ENCODE measurements at places on chromosomes 5 and 9. TPM values are rescaled to one million over a fixed set of nuclear protein-coding genes. Genes with fewer than 3 reads are reported as not detected.

GRCh38 chr9:106072421-106072820 is 378.1 kb downstream of the TMEM38B start:
- no peak overlapping the region for H3K27ac ChIP-seq
- no peak for DNase-seq
- H3K4me3 ChIP-seq = no peak overlapping the region
- no peaks in the 10 kb centered on the region for H3K36me3 ChIP-seq

DNA sequence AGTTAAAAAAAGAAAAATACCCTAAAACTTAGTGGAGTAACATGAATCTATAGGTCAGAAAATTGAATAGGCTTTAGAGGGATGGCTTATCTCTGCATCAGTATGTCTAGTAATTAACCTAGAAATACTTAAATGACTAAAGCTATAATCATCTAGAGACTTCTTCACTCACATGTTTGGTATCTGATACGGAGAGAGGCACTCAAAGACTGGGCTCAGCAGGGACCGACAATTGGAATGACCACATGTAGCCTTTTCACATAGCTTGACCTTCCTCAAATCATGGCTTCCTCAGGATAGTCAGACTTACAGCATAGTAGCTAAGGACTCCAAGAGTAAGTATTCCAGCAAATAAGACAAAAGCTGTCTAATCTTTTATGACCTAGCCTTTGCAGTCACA is 105.3 kb upstream of the RORB start:
- H3K27me3 ChIP-seq = no peaks in the 10 kb centered on the region
- H3K4me1 ChIP-seq = no peaks in the 10 kb centered on the region
- H3K4me3 ChIP-seq = no peak overlapping the region
- DNase-seq = no peak
- H3K36me3 ChIP-seq = no peaks in the 10 kb centered on the region

DNA sequence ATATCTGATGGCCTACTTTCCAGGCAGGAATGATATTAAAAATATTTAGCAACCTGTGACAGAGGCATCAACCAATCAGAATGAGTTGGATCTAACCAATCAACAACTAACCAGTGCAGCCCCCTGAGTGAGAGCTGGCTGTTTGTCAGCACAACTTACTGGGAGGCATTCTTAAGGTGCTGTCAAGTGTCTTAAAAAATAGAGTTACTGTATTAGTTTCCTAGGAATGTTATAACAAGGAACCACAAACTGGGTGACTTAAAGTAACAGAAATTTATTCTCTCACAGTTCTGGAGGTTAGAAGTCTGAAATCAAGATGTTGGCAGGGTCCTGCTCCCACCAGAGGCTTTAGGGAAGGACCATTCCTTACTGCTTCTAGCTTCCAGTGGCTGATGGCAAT is 85.2 kb downstream of the ATG10 start:
- no peak overlapping the region for H3K27ac ChIP-seq
- no peak overlapping the region for H3K4me3 ChIP-seq
- H3K4me1 ChIP-seq = no peaks in the 10 kb centered on the region
- no peaks in the 10 kb centered on the region for H3K36me3 ChIP-seq

- H3K27me3 ChIP-seq = no peaks in the 10 kb centered on the region
- no peaks in the 10 kb centered on the region for H3K36me3 ChIP-seq
- no peaks in the 10 kb centered on the region for H3K4me1 ChIP-seq
- no peak overlapping the region for H3K27ac ChIP-seq
Measured at GRCh38 chr5:39137819-39138451, 63.7 kb upstream of the RICTOR start.

DNA sequence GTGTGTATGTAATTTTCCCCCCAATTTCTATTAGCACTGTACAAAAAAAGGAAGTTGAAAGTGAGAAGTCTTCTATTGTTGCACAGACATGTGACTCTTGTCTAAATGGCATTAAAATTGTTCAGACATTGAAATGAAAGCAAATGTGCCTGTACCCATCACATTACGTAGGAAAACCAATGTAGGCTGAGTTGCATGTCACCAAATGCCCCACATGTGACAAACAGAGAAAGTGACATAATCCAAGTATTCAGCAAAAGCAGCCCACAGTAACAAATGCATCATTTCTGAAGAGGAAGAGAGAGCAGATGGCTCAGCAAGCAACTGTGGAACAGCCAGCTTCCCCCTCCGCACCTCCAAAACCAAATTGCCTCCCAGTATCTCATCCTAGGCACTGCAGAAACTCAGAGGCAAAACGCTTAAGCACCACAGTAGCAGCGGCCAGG is 161.5 kb upstream of the NR4A3 start:
- no peaks in the 10 kb centered on the region for H3K36me3 ChIP-seq
- no peaks in the 10 kb centered on the region for H3K27me3 ChIP-seq
- H3K27ac ChIP-seq = no peak overlapping the region
- no peaks in the 10 kb centered on the region for H3K4me1 ChIP-seq

GRCh38 chr5:72922422-72922821 is 33.4 kb upstream of the FCHO2 start:
- H3K27ac ChIP-seq = no peak overlapping the region
- no peaks in the 10 kb centered on the region for H3K4me1 ChIP-seq
- no peaks in the 10 kb centered on the region for H3K27me3 ChIP-seq
- H3K4me3 ChIP-seq = no peak overlapping the region

PRSS3 gene
- 13.2 TPM for total RNA-seq

HACD4 gene
- total RNA-seq = 12.1 TPM

DNA sequence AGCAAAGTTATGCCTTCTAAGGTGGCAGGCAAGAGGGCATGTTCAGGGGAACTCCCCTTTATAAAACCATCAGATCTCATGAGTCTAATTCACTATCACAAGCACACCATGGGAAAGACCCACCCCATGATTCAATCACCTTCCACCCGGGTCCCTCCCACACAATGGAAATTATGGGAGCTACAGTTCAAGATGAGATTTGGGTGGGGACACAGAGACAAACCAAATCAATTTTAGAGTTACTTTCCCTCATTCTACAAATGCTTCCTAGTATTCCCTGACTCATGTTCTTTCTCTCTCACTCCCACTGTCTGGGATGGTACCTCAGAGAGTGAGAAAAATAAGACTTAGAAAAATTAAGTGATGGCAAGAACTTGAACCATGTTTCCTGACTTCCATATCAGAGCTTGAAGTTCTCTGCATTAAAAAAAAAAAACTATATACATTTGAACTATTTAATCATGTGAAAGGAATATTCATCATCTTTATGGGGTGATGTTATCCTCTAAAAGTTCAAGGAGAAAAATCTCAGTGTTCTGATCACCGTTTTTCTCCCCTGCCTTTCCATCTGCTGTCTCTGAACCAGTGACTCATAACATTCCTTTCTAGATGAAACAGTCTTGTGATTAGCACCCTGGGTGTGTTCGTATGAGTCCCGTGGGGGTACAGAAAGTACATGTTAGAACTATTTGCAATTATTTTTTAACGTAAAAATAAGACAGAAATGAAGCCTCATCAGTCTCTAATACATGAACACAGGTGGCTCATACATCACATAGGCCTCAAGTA is 282.9 kb downstream of the SLF1 start:
- H3K27me3 ChIP-seq = no peaks in the 10 kb centered on the region
- H3K36me3 ChIP-seq = no peaks in the 10 kb centered on the region
- no peak overlapping the region for H3K4me3 ChIP-seq
- DNase-seq = no peak
- no peaks in the 10 kb centered on the region for H3K4me1 ChIP-seq

ADGRD2 gene
- total RNA-seq = not detected

NUDT12 gene
- 37.1 TPM for total RNA-seq

PCDHB11 gene
- not detected for total RNA-seq

- H3K27ac ChIP-seq = no peak overlapping the region
- DNase-seq = no peak
- H3K4me3 ChIP-seq = no peak overlapping the region
- peaks cover 21% of the 10 kb centered on the region for H3K4me1 ChIP-seq
- no peaks in the 10 kb centered on the region for H3K27me3 ChIP-seq
Measured at GRCh38 chr5:126410623-126411022, 12.6 kb upstream of the GRAMD2B start.

DNA sequence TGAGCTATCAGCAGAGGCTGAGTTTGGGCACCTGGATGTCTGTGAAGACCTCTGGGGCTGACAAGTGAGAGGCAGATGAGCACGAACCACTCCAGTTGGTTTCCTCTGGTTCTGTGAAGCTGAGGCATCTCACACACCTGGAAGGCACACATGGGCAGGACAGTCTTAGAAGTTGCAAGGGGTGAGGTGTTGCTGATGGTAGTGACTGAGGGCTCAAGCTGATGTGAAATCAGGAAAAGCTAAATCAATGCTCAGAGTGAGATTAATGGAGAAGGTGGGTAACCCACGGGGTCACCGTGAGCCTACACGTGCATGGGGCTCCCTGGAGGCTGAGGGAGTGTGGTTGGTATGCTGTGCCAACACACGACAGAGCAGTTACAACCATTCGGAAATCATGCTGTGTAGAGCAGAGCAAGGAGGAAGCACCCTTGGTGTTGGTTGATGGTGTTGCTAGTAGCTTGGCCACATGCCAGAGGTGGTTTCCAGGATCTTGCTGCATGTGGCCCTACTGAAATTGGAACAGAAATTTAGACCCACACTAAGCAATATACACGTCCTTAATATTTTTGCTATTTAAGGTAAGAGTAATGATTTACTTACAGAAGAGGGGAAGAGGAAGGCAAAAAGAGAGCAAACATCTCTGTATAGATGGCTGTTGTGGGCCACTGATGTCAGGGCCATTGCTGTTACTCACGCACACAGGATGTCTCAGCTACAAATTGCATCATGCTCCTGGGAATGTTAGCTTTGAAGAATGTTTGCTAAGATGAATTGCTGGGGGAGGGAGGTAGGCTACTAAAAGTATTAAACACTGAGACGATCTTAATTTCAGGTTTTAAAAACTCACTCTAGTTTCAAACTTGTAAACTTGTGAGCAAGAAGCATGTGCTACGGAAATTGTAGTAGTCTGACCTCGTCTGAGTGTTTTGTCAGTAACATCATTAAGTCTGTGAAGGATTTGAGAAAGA is 170.5 kb downstream of the ARHGEF28 start:
- H3K4me1 ChIP-seq = peaks cover 4% of the 10 kb centered on the region
- no peak overlapping the region for H3K4me3 ChIP-seq
- no peaks in the 10 kb centered on the region for H3K36me3 ChIP-seq
- no peaks in the 10 kb centered on the region for H3K27me3 ChIP-seq
- H3K27ac ChIP-seq = no peak overlapping the region

- no peak for DNase-seq
- no peaks in the 10 kb centered on the region for H3K36me3 ChIP-seq
- no peaks in the 10 kb centered on the region for H3K4me1 ChIP-seq
- H3K27me3 ChIP-seq = no peaks in the 10 kb centered on the region
Measured at GRCh38 chr5:5017827-5018577, 122.1 kb upstream of the ADAMTS16 start.

- H3K36me3 ChIP-seq = peaks cover 3% of the 10 kb centered on the region
- no peak overlapping the region for H3K4me3 ChIP-seq
- no peaks in the 10 kb centered on the region for H3K27me3 ChIP-seq
- H3K27ac ChIP-seq = no peak overlapping the region
Measured at GRCh38 chr9:116692616-116693015, 5.5 kb downstream of the TRIM32 start.

CTNNA1 gene
- total RNA-seq = 531 TPM

DNA sequence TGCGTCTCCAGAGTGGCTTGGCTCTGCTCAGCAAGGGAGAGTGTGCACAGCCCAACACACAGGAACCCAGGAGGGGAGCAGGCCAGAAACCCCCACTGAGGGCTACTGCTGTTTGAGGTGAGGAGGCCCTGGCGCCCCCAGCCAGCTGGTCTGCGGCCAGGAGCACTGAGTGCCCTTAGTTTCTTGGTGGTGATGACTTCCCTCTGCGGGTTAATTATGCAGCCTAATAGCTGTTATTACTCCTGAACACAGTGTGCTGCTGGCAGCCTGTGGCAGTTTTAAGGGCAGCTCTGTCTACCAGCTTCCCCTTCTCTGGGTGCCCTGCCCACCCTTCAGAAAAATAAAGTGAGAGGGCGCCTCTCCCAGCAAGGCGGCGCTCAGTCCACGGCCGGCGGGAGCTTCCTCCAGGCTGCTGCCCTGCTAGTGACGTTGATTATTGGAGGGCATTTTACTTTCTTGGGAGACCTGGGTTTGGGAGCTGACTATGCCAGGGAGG is 19.2 kb downstream of the GADD45G start:
- peak overlapping the region; percentile 71 for H3K27ac ChIP-seq
- no peaks in the 10 kb centered on the region for H3K27me3 ChIP-seq
- H3K36me3 ChIP-seq = no peaks in the 10 kb centered on the region
- DNase-seq = peak; percentile 32

GRCh38 chr9:109600142-109600541 is 102.0 kb upstream of the PTPN3 start:
- no peak for DNase-seq
- H3K27ac ChIP-seq = no peak overlapping the region
- H3K4me3 ChIP-seq = no peak overlapping the region
- H3K4me1 ChIP-seq = no peaks in the 10 kb centered on the region
- H3K27me3 ChIP-seq = no peaks in the 10 kb centered on the region

- H3K27me3 ChIP-seq = no peaks in the 10 kb centered on the region
- H3K4me3 ChIP-seq = no peak overlapping the region
- H3K36me3 ChIP-seq = no peaks in the 10 kb centered on the region
- no peaks in the 10 kb centered on the region for H3K4me1 ChIP-seq
Measured at GRCh38 chr9:75754080-75754479, 136.4 kb upstream of the PCSK5 start.

NR2F1-AS1 gene
- total RNA-seq = 29.9 TPM

REEP2 gene
- 7.7 TPM for total RNA-seq

PALM2AKAP2 gene
- 1.7 TPM for total RNA-seq

GRCh38 chr9:102273952-102274351 is 535.5 kb upstream of the GRIN3A start:
- no peaks in the 10 kb centered on the region for H3K36me3 ChIP-seq
- no peak overlapping the region for H3K4me3 ChIP-seq
- DNase-seq = no peak
- no peaks in the 10 kb centered on the region for H3K27me3 ChIP-seq
- H3K27ac ChIP-seq = no peak overlapping the region

DNA sequence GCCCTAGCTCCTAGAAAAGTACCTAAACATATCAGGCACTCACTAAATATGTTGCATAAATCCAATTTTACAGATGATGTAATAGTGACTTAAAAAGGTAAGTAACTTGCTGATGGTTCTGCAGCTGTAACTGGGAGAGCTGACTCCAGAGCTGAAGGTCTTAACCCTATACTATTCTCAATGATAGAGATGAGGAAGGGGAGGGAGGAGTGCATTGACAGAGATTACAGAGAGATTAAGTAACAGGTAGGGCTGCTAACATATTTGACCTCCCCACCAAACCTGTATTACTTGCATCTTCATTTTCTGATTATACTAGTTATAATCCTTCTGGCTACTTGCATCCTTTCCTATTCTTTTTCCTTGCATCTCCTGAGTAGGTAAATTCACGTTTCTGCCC is 255.4 kb upstream of the EFNA5 start:
- H3K4me1 ChIP-seq = no peaks in the 10 kb centered on the region
- H3K36me3 ChIP-seq = no peaks in the 10 kb centered on the region
- H3K27me3 ChIP-seq = no peaks in the 10 kb centered on the region
- no peak for DNase-seq

All from stomach (tissue), 19 donors.